ENCODE measurements at places on chromosomes 3 and 15. TPM values are rescaled to one million over a fixed set of nuclear protein-coding genes. Genes with fewer than 3 reads are reported as not detected.

DNA sequence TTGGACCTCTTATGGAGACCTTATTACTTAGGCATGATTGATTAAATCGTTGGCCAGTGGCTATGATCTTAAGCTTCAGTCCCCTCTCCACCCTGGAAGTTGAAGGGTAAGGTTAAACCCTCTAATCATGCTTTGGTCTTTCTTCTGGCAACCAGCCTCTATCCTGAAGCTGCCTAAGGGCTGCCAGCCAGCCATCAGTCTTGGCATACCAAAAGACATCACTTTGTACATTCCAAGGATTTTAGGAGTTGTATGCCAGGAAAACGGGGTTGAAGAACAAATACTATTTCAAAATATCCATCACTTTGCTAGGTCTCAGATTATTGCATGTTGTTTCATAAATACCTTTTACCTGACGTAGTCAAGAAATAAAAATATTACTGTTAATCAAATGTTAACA, 28.9 kb downstream of the UBE2E2 start:
- H3K4me1 ChIP-seq: no peaks in the 10 kb centered on the region
- H3K4me3 ChIP-seq: no peak overlapping the region
- no peaks in the 10 kb centered on the region for H3K36me3 ChIP-seq
- peak; percentile 13 for DNase-seq
- H3K27me3 ChIP-seq: no peaks in the 10 kb centered on the region

Gene KLHDC8B
- total RNA-seq: 30.2 TPM

- no peaks in the 10 kb centered on the region for H3K36me3 ChIP-seq
- H3K4me3 ChIP-seq: no peak overlapping the region
- DNase-seq: no peak
- no peaks in the 10 kb centered on the region for H3K27me3 ChIP-seq
Measured at GRCh38 chr3:128317101-128317697, 149.5 kb downstream of the DNAJB8 start.

DNA sequence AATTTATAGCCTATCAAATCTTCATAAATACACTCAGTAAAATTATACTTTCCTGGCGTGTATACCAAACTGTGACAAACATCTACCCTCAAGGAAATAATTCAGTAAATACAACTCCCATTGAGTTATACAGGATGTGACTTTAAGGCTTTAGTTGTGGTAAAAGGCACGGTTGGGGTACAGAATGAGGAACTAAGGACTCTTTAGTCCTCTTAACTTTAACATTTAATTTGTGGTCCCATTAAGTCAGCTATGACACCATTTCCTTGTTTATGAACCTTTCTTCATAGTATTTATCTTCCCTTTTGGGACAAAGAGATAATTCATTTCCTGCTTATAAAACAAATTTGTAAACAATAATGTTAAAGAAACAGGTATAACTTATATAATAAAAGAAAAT, 30.2 kb downstream of the IFT80 start:
- no peak overlapping the region for H3K27ac ChIP-seq
- H3K4me1 ChIP-seq: peaks cover 5% of the 10 kb centered on the region
- DNase-seq: no peak

GRCh38 chr3:49903451-49904424, at the start of gene MST1R:
Gene MST1R (minus strand): TSS chr3:49903873. CDS start chr3:49903609, 264 bp downstream.
- no peak within 1 kb of the TSS for H3K4me3 ChIP-seq
- no peaks in the 10 kb centered on the region for H3K27me3 ChIP-seq
- no peaks in the 10 kb centered on the region for H3K36me3 ChIP-seq
- H3K27ac ChIP-seq: no peak within 1 kb of the TSS
- H3K4me1 ChIP-seq: peaks cover 15% of the 10 kb centered on the region
- no peak for DNase-seq

Gene ATP10A
- total RNA-seq: 36.6 TPM

DNA sequence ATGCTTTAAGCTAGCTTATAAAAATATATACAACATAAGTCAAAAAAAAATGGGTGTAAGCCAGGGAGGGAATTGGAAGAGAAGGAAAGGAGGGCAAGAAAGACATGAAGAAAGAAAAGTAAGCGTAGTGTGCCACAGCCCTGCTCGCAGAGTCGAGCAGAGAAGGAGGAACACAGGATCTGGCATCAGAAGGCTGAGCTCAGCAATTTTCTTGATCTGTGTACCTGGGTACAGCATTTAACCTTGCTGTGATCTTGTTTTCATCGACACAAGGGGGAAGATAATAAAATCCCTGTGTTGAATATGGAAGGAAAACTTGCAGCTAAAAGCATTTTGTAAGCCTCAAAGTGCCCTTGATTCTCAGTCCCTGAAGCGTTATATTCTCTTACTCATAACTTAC, 23.7 kb upstream of the C2CD4B start:
- H3K27me3 ChIP-seq: peaks cover 20% of the 10 kb centered on the region
- no peaks in the 10 kb centered on the region for H3K4me1 ChIP-seq
- DNase-seq: no peak
- H3K27ac ChIP-seq: no peak overlapping the region
- no peaks in the 10 kb centered on the region for H3K36me3 ChIP-seq

DNA sequence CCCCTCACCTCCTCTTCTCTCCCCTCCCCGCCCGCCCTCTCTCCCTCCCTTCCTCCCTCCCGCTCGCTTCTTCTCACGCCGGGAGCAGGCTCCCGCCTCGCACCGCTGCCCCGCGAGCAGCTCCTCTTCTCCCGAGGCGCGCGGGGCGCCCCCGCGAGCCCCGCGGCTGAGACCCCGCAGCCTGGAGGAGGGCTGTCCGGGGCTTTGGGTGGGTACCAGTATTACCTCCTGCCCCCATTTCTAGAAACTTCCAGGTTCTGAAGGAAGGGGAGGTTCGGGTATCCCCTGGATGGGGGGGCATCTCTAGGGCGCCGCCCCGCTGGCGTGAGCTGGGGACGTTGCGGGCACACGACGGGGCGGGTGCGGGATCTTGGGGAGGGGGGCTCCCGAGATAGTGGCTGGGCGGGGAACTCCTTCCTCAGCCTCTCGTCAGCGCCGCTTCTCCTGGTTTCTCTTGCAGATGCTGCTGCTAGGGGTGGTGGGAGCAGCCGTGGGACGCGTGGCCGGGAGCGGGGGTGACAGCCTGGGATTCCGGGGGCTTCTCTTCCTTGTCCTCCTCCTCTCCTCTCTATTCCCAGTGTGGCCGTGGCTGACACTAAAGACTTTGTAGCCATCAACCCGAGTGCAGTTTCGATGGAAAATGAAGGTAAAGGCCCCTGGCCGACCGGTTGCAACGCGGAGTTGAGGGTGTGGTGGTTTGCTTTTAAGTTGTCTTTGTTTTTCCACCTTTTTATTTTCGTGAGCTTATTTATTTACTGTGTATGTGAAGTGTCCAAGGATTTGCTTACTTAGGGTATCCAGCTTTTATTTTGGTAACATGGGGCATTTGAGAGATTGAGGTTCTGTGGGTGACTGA, 474 bp downstream of the ATP2C1 start:
- DNase-seq: peak; percentile 17
- no peaks in the 10 kb centered on the region for H3K27me3 ChIP-seq
- H3K27ac ChIP-seq: peak overlapping the region; percentile 97
- peaks cover 9% of the 10 kb centered on the region for H3K4me1 ChIP-seq
- peak overlapping the region; percentile 88 for H3K4me3 ChIP-seq
- no peaks in the 10 kb centered on the region for H3K36me3 ChIP-seq

DNA sequence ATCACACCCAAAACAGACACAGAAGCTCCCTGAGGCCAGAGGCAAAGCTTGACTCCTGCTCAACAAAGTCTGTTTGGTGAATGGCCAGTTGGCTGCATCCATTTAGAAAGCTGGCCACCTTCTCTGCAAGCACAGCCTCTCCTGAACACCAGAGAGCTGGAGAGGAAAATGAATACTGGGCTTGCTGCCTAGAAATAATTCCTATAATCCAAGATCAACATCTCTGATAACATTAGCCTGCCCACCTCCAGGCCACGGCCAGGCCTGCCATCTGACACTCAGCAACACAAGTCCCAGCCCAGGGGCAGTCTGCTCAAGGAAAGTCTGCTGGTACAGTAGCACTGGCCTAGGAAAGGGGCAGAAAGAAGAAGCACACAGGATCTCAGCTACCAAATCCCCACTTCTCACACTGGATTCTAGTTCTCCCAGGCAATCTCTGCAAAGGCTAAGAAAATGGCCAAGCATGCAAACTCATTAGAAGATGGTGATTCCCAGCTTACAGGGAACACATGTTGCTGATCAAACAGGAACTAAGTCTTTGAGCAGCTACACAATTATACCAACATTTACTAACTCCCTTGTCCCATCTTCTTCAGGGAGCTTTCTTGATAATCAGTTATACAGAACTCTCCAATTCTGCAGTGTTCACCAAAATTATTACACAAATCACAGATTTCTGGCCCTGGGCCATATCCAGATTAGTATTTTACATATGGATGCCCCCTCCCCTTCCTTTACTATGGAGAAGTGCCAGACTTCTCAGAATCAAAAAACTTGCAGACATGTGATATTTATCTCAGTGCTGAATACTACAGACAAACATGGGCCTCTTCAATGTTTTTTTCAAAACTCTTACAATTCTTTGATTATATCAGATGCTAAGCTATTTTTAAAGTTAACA, 9.9 kb downstream of the TBC1D2B start:
- H3K4me1 ChIP-seq: peaks cover 62% of the 10 kb centered on the region
- H3K27ac ChIP-seq: no peak overlapping the region
- no peak overlapping the region for H3K4me3 ChIP-seq
- H3K36me3 ChIP-seq: no peaks in the 10 kb centered on the region
- peak; percentile 39 for DNase-seq

Gene GUCA1C
- not detected for total RNA-seq

Gene NR2F2
- total RNA-seq: 59.0 TPM

GRCh38 chr15:65423976-65424679, 1.4 kb upstream of the IGDCC4 start:
- H3K36me3 ChIP-seq: no peaks in the 10 kb centered on the region
- H3K4me3 ChIP-seq: no peak overlapping the region
- peak; percentile 56 for DNase-seq
- no peaks in the 10 kb centered on the region for H3K27me3 ChIP-seq
- no peak overlapping the region for H3K27ac ChIP-seq

GRCh38 chr15:75368689-75369239, 357 bp upstream of the MAN2C1 start:
- H3K4me3 ChIP-seq: peak overlapping the region; percentile 80
- H3K36me3 ChIP-seq: peaks cover 27% of the 10 kb centered on the region
- H3K4me1 ChIP-seq: peaks cover 16% of the 10 kb centered on the region
- no peaks in the 10 kb centered on the region for H3K27me3 ChIP-seq
- DNase-seq: peak; percentile 10

Gene ZBED2
- total RNA-seq: 1.0 TPM

DNA sequence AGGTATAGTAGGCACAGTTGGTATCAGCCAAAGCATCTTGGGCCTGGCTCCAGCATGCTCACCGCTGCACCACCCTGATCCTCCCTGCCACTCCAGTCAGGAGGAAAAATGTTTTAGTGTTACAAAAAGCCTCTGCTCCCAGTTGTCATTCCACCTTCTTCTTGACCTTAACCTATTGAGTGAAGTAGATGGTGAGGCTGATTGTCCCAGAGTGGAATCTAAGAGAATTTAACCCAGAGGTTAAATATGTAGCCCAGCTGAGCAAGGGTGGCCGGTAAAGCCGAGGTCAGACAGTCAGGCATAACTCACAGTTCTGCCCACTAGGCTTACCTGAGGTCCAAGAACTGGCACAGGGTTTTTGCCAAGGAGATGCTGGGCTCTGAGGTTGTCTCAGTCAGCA, 30.7 kb upstream of the TNIK start:
- H3K4me1 ChIP-seq: no peaks in the 10 kb centered on the region
- no peaks in the 10 kb centered on the region for H3K27me3 ChIP-seq
- no peak for DNase-seq
- H3K36me3 ChIP-seq: no peaks in the 10 kb centered on the region

- no peaks in the 10 kb centered on the region for H3K27me3 ChIP-seq
- no peak for DNase-seq
Measured at GRCh38 chr3:38108649-38109579, 28.0 kb downstream of the ACAA1 start.

Gene TMIE
- 0.53 TPM for total RNA-seq

DNA sequence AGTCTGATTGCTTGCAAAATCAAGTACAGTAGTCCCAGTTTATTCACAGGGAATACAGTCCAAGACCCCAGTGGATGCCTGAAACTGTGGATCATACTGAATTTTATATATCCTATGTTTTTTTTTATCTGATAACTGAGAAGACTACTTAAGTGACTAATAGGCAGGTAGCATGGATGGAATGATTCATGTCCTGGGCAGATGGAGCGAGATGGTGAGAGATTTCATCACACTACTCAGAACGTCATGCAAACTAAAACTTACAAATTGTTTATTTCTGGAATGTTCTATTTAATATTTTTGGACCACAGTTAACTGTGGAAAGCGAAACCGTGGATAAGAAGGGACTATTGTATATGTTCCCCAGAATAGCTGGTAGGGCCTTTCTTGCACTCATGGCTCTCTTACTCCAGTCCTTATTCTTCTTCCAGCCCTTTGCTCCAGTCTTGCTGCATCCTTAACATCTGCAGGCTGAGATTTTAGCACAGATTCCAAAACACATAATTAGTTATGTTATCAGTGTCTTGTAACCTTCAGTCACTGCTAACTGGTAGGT, 290.0 kb downstream of the ADAMTSL3 start:
- no peak overlapping the region for H3K4me3 ChIP-seq
- H3K4me1 ChIP-seq: no peaks in the 10 kb centered on the region
- no peak for DNase-seq
- no peaks in the 10 kb centered on the region for H3K36me3 ChIP-seq
- H3K27me3 ChIP-seq: no peaks in the 10 kb centered on the region
- H3K27ac ChIP-seq: no peak overlapping the region

Gene TGM4
- total RNA-seq: 0.18 TPM

GRCh38 chr15:38010395-38010794, 76.0 kb downstream of the TMCO5A start:
- H3K4me3 ChIP-seq: no peak overlapping the region
- H3K4me1 ChIP-seq: no peaks in the 10 kb centered on the region
- no peaks in the 10 kb centered on the region for H3K27me3 ChIP-seq

DNA sequence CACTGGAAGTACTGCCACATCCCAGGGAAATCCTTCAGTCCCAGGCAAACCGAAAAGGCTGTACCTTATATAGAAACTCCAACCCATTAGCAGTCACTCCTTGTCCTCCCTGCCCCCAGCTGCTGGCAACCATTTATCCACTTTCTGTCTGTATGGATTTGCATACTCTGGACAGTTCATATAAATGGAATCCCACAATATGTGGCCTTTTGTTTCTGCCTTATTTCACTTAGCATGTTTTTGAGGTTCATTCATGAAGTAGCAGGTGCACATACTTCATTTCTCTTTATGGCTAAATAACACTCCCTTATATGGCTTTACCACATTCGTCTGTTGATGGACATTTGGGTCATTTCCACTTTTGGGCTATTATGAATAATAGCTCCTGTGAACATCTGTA, 51.6 kb upstream of the CMTM8 start:
- DNase-seq: no peak
- no peaks in the 10 kb centered on the region for H3K36me3 ChIP-seq
- peaks cover 6% of the 10 kb centered on the region for H3K27me3 ChIP-seq

Gene SLC12A1
- total RNA-seq: not detected

- no peaks in the 10 kb centered on the region for H3K4me1 ChIP-seq
- no peak for DNase-seq
- H3K36me3 ChIP-seq: no peaks in the 10 kb centered on the region
Measured at GRCh38 chr3:53731934-53732624, 114.1 kb downstream of the CHDH start.

Gene SRPRB
- 99.4 TPM for total RNA-seq

GRCh38 chr15:62748196-62748595, 294.4 kb upstream of the TPM1 start:
- no peaks in the 10 kb centered on the region for H3K27me3 ChIP-seq
- H3K27ac ChIP-seq: no peak overlapping the region
- peaks cover 2% of the 10 kb centered on the region for H3K36me3 ChIP-seq

GRCh38 chr15:67145312-67145610, 79.9 kb downstream of the SMAD3 start:
- no peaks in the 10 kb centered on the region for H3K27me3 ChIP-seq
- H3K4me1 ChIP-seq: peaks cover 90% of the 10 kb centered on the region
- no peak for DNase-seq
- peak overlapping the region; percentile 97 for H3K27ac ChIP-seq

GRCh38 chr3:15542614-15543013, 21.1 kb upstream of the COLQ start:
- no peaks in the 10 kb centered on the region for H3K36me3 ChIP-seq
- H3K4me1 ChIP-seq: no peaks in the 10 kb centered on the region
- no peaks in the 10 kb centered on the region for H3K27me3 ChIP-seq
- H3K27ac ChIP-seq: no peak overlapping the region
